ENCODE measurements at places on chromosomes 3 and 15.

- DNase-seq: no peak
Measured at GRCh38 chr15:88835646-88836045, 32.4 kb downstream of the ACAN start.

- DNase-seq: no peak
Measured at GRCh38 chr3:33438881-33439545, 1.2 kb downstream of the UBP1 start.

GRCh38 chr3:141448606-141449220 lies 38.1 kb upstream of the RASA2 start:
- DNase-seq: no peak

DNA sequence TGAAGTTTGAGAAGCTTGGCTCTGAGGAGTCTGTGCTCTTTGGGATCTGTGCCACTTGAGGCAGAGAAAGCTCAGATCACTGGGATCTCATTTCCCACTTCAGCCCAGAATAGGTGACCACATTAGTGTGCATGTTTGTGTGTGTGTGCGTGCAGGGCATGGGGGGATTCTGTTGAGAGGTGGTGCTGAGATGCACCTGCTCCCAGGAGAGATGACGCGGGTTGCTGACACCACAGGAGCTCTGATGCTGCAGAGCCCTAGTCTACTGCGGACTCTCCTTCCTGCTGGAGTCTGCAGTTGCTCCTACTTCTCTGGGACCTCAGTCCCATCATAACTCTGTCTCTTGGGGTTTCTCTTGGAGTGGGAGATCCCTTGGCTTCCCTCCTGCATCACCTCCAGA lies 14.7 kb upstream of the CTXND1 start:
- no peak for DNase-seq

DNA sequence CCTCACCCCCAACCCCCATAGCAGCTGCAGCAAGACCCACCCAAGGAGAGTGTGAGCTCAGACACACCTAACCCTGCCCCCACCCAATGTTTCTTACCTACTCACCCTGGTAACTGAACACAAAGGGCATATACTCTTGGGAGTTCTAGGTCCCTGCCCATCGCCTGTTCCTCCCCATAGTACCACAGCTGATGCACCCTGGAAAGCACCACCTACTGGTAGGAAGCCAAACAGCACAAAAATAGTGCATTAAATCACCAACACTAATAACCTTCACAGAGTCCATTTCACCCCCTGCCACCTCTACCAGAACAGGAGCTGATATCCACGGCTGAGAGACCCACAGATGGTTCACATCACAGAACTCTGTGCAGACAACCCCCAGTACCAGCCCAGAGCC lies 245.2 kb downstream of the EFHB start:
- no peak for DNase-seq

- DNase-seq: no peak
Measured at GRCh38 chr3:171155122-171155700, 128.7 kb upstream of the SLC2A2 start.

DNA sequence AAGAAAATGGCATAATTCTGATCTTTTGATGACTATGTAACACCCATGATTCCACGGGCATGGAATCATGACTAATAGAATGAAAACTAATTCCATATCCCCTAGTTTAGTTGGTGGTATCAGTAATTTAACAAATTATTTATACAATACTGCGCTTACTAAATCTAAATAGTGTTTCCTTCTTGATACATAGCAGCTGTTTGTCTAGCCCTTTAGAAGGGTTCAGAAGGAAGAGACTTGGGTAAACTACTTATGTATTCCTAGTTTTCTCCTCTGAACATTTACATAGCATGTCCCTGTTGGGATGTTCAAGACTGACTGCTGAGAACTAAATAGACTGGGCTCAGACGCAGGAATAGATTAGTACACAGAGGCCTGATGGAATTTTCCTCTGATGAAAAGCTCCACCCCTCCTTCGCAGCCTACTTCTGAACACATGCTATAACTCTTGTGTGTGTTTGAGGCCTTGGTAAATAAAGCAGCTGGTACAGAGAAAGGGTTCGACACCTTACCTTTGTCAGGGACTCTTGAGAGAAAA lies 330.6 kb upstream of the LMCD1 start:
- DNase-seq: no peak

DNA sequence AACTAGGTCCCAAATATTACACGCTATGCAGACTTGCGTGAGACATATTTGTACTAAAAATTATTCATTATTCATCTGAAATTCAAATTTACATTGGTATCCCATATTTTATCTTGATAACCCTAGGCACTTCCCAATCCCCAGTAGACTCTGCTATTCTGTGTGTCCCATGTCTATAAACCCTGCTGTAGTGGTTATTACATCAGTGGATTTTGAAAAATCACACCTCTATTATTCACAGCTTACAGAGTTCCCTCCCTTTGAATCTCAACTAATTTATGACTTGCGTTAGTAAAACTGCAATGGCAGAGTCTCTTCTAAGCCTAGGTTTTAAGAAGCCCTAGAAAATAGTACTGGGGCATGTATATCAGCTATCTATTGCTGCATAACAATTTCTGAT lies 54.3 kb downstream of the TRIM69 start:
- no peak for DNase-seq

- DNase-seq: no peak
Measured at GRCh38 chr15:40787991-40788390, 18.2 kb downstream of the C15orf62 start.

DNA sequence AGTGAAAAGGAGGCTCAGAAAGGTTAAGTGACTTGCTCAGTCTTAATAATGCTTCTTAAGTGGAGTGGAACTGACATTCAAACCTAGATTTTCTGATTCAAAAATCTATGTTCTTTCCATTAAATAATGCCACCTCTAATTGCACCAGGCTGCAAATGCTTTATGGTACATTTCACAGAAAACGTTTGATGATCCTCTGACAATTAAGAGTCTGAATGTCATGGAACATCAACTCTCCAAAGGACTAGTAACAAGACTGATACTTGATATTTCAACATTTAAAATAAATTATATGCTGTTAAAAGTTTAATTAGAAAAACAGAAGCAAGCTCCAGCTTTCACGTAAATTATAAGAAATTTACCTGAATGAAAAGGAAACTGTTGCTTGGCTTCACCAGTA lies 151.5 kb downstream of the TBL1XR1 start:
- no peak for DNase-seq

DNA sequence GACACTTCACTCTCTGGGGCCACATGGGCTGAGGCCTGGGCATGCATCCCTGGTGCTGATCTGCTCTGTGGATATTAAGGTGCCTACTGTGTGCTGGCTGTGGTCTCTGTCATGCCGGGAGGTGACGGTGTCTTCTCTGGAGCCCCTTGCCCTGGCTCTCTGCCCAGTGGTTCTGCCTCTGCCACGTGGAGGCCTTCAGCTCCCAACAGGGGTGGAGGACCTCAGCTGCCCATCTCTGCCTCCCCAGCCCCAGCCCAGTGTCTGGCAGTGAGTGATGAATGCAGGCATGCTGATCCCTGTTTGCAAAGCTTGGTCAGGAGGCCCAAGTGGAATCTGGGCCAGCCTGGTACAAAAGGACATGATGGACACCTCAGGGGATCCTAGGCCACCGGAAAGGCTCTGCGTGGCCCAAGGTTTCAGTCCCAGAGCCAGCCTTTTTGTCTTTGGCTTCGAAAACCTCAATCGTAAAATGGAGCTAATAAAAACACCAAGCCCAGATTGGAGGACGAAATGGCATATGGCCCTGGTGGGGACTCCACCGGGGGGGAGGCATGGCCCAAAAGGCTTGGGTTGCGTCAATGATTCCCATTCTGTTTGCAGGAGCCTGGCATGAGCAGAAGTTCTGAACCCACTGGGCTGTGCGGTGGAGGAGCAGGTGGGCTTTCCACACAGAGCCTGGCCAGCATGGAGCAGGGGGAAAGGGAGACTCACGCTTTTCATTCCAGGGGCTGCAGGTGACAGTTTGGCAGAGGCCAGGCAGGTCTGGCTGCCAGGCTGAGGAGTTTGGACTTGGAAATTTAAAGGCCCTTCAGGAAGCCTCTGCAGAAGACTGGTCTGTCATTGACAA lies 54.7 kb upstream of the KLF13 start:
- no peak for DNase-seq

GRCh38 chr3:27095553-27096222 lies 273.5 kb downstream of the NEK10 start:
- no peak for DNase-seq

Data from effector CD8-positive, alpha-beta T cell (primary cell).